Stimulated activated naive CD8-positive, alpha-beta T cell treated with anti-CD3 and anti-CD28 coated beads, Interleukin-15, amount 100 ng/mL, for 72 hours (primary cell): ENCODE measurements at places on chromosomes 3 and 15.

DNA sequence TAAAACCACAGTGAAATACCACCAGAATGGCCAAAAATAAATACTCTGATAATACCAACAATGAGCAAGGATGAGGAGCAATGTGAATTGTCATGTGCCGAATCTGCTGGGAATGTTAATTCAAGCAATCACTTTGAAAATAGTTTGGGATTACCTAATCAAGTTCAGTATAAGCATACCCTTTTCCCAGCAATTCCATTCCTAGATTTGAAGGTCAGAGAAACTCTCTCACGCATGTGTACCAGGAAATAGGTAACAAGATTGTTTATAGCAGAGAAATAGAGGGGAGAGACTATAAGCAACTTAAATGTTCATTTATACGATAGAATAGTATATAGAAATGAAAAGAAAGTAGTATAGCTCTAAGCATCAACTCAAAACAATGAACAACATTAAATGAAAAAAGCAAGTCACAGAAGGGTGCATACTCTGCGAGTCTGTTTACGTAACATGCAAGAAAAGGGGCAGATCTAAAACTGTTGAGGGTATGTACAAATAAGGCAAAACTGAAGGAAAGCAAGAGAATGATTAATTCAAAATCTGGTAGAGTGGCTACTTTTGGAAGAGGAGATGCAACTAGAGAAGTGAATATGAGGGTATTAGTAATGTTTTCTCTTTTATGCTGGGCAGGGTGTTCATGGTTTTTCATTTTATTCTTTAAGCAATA lies 27.4 kb downstream of the TMOD3 start:
- DNase-seq, result no peak

- DNase-seq, result no peak
Measured at GRCh38 chr15:77380033-77380432, 39.9 kb downstream of the PEAK1 start.

DNA sequence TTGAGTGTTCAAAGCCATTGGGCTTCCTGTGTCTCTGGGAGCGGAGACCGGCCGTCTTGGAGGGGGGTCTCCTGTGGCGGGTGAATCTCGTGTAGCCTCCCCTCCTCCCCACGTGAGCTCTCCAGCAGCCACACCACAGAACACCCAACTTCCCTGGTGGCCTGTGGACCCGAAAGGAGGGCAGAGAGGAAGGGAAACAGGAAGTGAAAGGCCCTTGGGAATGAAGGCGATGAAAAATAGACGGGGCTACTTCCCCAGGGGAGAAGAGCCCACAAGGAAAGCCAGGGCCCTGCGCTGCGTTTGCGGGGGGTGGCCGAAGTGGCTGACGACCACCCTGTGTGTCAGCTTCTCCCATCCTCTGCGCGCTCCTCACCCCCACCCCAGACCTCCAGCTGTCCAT lies 5.4 kb downstream of the ANKRD63 start:
- no peak for DNase-seq

GRCh38 chr15:47786371-47786770 lies 69.1 kb downstream of the SEMA6D start:
- DNase-seq, result no peak

- DNase-seq, result no peak
Measured at GRCh38 chr15:79724312-79724711, 172.5 kb downstream of the MTHFS start.
